Glomerular endothelial cell (primary cell): ENCODE measurements at places on chromosomes 1 and 21.

DNA sequence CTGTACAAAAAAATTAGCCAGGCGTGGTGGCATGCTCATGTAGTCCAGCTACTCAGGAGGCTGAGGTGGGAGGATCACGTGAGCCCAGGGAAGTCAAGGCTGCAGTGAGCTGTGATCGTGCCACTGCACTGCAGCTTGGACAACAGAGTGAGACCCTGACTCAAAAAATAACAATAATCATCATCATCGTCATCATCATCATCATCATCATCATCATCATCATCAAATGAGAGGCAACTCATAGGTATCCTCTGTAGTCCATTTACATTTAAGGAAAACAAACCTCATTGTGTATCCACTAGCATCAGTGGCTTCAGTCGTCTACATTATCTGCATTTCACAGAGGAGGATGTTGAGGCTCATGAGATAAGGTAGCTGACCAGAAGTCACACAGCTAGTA is 68.8 kb upstream of the SELENON start:
- DNase-seq, result no peak

DNA sequence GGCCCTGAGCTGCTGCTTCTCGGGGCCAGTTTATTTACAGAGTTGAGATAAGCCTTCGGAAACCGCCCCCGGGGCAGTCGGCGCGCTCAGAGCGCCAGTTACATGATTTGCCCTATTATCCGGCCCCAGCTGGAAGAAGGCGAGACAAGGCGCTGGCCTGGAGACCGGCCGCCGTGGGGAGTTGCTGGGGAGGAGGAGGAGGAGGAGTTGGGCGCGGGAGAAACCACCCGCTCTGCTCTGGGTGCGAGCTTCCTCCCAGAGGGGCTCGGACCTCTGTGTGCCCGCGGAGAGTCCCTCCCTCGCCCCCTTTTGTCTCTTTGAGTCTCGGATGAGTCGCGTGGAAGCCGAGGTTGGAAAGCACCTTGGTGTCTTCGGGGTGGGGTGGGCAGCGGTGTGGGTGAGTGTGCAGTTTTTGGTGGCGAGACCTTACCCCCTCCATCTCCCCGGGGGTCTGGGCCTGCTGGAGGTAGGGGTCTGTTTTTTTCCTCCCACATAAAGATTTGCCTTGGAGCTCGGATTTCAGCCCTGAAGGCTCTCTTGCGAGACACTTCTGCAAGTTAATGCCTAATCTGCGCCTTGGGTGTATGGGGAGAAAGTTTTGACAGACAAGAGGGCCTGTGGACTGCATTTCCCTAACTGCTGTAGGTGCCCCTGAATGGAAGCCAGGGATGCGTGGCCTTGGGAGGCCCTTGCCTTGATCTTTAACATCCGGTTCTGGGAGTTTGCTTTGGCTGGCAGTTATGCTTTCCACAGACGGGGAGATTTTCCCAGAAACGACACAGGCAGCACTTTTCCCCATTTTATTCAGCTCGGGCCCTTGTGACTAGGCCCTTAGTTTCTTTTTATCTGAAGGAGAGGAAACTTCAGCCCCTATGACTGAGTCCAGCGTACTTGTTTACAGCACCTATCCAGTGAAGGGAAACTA is 80.0 kb downstream of the NDUFS5 start:
- DNase-seq, result no peak

DNA sequence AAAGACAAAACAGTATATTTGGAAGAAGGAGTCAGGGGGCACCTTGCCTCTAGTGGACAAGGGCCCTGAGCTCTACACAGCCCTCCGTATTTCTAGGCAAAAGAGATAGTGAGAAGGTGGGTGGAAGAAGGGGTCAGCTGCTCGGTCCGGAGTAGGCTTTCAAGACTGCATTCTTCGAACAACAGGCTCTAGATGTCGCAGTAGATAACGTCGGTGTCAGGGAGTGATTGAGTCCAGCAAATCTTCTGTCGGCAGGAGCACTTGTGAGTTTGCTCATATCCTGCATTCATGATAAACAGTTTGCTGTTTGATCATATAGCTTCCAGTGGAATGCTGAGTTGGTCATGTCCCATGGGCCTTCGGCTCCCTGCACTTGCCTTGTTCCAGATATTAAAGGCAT is 36.8 kb downstream of the DIPK1A start:
- DNase-seq, result no peak

DNA sequence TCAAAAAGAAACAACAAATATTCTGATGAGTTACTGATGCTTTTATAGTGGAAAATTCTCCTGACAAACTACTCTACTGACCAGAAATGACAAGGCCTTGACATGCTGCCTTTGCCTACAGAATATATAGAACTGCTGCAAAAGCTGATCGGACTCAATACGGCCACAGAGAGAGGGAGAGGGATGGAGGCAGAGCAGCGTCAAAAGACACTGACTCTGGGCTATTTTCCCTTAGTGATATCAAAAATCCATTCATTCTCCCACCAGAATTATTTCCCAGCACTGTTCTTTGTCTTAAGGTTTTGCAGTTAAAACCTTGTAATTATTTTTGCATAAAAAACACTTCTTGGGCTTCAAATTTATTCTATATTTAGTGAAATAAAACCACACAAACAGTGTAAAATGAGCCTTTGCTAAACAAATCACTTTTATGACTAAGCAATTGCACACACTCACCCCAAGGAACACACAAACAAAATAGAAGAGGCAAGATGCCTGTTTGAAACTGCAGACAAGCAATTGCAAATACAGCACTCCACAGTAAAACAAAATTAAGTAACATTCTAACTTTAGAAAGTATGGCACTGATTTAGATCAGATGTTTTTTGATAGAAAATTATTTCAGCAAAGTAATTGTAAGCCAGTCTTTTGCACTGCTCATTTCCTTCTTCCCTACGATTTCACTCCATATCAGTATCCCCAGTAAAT is 1036.4 kb downstream of the ADGRL2 start:
- no peak for DNase-seq

GRCh38 chr1:186775036-186775435 is 53.7 kb upstream of the PLA2G4A start:
- no peak for DNase-seq

DNA sequence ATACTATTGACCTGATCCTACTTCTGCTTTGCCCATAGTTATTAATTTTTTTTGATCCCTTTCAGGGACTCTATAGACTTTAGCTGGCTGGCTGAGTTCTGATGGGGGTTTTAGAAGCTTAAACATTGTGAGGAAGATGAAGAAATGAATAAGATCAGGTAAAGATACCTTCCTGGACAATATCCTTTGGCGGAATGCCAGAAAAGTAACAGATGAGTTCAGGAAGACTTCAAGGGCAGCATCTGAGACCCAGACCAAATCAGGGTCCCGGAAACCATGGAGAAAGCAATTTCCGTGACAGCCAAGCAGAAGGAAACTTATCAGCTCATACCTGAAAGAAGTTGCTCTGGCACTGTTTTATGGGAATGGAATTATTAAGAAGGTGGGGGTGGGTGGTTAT is 100.4 kb downstream of the XCL2 start:
- DNase-seq, result no peak

DNA sequence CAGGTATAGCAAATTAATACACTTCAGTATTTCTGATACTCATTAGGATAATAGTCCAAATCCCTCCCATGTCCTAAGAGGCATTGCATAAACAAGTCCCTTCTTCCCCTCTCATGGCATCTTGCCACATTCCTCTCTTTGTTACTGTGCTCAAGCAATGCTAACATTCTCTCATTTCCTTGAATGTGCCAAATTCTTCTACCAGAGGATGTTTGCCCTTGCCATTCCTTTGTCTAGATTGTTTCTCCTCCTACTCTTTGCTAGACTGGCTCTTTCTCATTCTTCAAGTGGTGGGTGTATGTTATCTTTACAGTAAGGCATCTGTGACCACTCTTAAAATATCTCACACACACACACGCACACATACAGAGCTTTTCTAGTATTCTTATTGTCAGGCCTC is 621.0 kb upstream of the CXADR start:
- no peak for DNase-seq

GRCh38 chr1:101293461-101294051 is 56.7 kb downstream of the S1PR1 start:
- no peak for DNase-seq
